ENCODE measurements at places on chromosomes 7 and 10. TPM values are rescaled to one million over a fixed set of nuclear protein-coding genes. Genes with fewer than 3 reads are reported as not detected.

Gene PHKG1
- total RNA-seq: 1.3 TPM

Gene ZDHHC16
- total RNA-seq: 78.6 TPM

Gene PON1
- total RNA-seq: not detected

Gene MYO3A
- 4.5 TPM for total RNA-seq

Gene CUTC
- 13.4 TPM for total RNA-seq

Gene GPRIN2
- total RNA-seq: 6.3 TPM

Gene MYL10
- not detected for total RNA-seq

Gene AKAP9
- total RNA-seq: 15.1 TPM

Gene MKX
- not detected for total RNA-seq

Gene IGFBP1
- 1.8 TPM for total RNA-seq

Gene PNLIPRP2
- not detected for total RNA-seq

Gene MAGI2
- total RNA-seq: 0.84 TPM

Gene BTBD16
- total RNA-seq: 0.88 TPM

Gene SFRP4
- 19.4 TPM for total RNA-seq

All from Caki2 (cell line).